ENCODE measurements at places on chromosomes 13 and 19. TPM values are rescaled to one million over a fixed set of nuclear protein-coding genes. Genes with fewer than 3 reads are reported as not detected.
A peak's percentile ranks its signal among the peaks of the same experiment; 100 is the strongest.

- no peaks in the 10 kb centered on the region for H3K36me3 ChIP-seq
- H3K4me3 ChIP-seq = no peak overlapping the region
- no peaks in the 10 kb centered on the region for H3K4me1 ChIP-seq
- H3K27me3 ChIP-seq = no peaks in the 10 kb centered on the region
- DNase-seq = no peak
Observed at GRCh38 chr13:24822640-24823039, 58.7 kb downstream of the RNF17 start.

GRCh38 chr19:723714-724113, 15.0 kb downstream of the PALM start:
- no peak overlapping the region for H3K27ac ChIP-seq
- no peak overlapping the region for H3K4me3 ChIP-seq
- H3K4me1 ChIP-seq = peaks cover 9% of the 10 kb centered on the region
- H3K27me3 ChIP-seq = no peaks in the 10 kb centered on the region
- no peak for DNase-seq

- no peaks in the 10 kb centered on the region for H3K4me1 ChIP-seq
- peaks cover 7% of the 10 kb centered on the region for H3K36me3 ChIP-seq
- no peak overlapping the region for H3K27ac ChIP-seq
- DNase-seq = no peak
- no peaks in the 10 kb centered on the region for H3K27me3 ChIP-seq
Observed at GRCh38 chr19:23222998-23223652, 27.1 kb downstream of the ZNF724 start.

DNA sequence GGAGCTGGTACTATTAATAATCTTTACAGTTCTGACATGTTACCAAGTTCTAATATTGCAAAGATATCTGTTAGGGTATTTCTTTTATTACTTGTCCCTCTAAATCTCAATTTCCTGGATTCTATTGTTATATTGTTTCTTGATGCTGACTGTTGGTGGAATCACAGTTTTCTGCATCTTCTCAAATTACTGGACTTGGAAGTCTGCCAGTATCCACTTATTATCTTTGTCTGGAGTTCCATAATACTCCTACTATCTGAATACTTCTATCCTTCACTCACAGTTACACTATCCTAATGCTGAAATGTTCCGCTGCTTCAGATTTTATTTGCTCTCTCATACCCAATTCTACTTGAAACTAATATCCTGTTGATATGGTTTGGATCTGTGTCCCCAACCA, 1985.7 kb upstream of the PRR20A start:
- no peaks in the 10 kb centered on the region for H3K4me1 ChIP-seq
- DNase-seq = peak; percentile 3
- H3K4me3 ChIP-seq = no peak overlapping the region
- no peaks in the 10 kb centered on the region for H3K36me3 ChIP-seq

GRCh38 chr13:40787062-40787461, 2.3 kb upstream of the SLC25A15 start:
- H3K27ac ChIP-seq = no peak overlapping the region
- H3K4me1 ChIP-seq = no peaks in the 10 kb centered on the region
- no peaks in the 10 kb centered on the region for H3K36me3 ChIP-seq
- DNase-seq = no peak

The LILRB4 gene
- 9.9 TPM for total RNA-seq

GRCh38 chr19:4707322-4707721, 16.3 kb downstream of the DPP9 start:
- peaks cover 3% of the 10 kb centered on the region for H3K4me1 ChIP-seq
- DNase-seq = no peak
- no peak overlapping the region for H3K4me3 ChIP-seq
- no peaks in the 10 kb centered on the region for H3K27me3 ChIP-seq
- no peaks in the 10 kb centered on the region for H3K36me3 ChIP-seq
- H3K27ac ChIP-seq = no peak overlapping the region

DNA sequence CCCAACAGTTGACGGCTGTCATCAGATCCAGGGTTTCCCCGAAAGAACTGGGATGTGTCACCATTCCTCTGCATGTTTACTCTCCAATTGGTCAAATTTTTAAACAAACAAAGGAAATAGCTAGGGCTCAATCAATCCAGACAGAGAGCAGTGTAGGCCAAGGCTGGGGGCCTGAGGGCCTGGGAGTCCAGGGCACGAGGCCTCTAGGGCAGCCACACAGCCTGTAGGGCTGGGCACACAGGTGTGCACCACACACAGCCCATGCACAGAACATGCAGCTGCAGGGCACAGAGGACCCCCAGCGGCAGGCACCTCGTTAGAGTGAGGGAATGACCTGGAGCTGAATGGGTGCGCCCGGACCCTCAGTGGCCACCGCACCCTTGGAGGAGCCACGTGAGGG, 9.5 kb downstream of the MIER2 start:
- H3K27ac ChIP-seq = no peak overlapping the region
- DNase-seq = no peak
- peaks cover 15% of the 10 kb centered on the region for H3K36me3 ChIP-seq
- no peaks in the 10 kb centered on the region for H3K4me1 ChIP-seq
- H3K27me3 ChIP-seq = no peaks in the 10 kb centered on the region

DNA sequence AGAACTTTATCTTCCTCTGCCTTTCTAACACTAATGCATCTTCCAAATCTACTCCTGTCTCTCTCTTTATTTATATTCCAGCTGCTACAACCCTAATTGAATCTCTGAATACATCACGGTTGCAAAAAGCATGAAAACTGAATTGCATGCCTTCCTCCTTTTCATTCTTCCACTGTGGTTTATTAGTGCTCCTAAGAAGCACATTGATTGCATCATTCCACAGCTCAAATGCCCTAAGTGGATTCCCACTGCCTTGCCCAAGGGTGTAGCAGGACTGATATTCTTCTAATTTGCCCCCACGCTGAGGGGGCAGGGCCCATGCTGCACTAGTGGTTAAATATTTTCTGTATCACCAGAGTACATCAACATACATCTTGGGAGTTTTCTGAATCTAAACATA, 640.8 kb downstream of the EFNB2 start:
- no peaks in the 10 kb centered on the region for H3K27me3 ChIP-seq
- DNase-seq = no peak
- no peaks in the 10 kb centered on the region for H3K4me1 ChIP-seq
- no peak overlapping the region for H3K27ac ChIP-seq
- no peaks in the 10 kb centered on the region for H3K36me3 ChIP-seq
- H3K4me3 ChIP-seq = no peak overlapping the region

- H3K4me3 ChIP-seq = no peak overlapping the region
- no peaks in the 10 kb centered on the region for H3K27me3 ChIP-seq
- DNase-seq = peak; percentile 39
- H3K27ac ChIP-seq = no peak overlapping the region
- H3K36me3 ChIP-seq = no peaks in the 10 kb centered on the region
Observed at GRCh38 chr19:29622166-29623070, 16.3 kb downstream of the POP4 start.

DNA sequence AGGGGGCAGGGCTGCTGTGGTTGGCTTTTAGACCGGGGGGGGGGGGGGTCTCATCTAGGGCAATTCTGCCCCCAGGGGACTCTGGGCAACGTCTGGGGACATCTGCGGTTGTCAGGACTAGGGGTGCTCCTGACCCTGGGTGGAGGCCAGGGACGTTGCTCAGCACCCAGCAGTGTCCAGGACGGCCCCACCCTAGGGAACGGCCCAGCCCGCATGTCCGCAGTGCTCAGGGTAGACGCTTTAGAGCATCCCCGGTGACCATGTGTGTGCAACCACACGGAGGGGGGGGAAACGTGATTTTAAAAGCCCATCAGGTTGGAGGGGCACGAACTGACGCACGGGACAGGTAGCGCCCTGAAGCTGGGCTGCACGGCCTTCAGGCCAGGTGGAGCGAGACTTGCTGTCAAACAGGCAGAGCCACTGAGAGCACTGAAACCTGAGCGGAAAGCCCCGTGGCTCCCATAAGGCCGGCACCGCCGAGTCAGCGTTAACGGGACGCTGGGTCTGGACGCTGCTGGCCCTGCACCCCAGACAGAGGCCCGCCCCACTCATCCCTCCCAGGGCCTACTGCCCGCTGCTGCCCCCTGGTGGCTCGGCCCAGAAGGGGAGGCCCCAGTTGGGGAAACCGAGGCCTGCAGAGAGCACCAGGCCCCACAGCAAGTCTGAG, 8.3 kb downstream of the CACTIN start:
- H3K36me3 ChIP-seq = no peaks in the 10 kb centered on the region
- no peaks in the 10 kb centered on the region for H3K4me1 ChIP-seq
- H3K27me3 ChIP-seq = no peaks in the 10 kb centered on the region
- no peak overlapping the region for H3K27ac ChIP-seq
- no peak overlapping the region for H3K4me3 ChIP-seq
- peak; percentile 37 for DNase-seq

DNA sequence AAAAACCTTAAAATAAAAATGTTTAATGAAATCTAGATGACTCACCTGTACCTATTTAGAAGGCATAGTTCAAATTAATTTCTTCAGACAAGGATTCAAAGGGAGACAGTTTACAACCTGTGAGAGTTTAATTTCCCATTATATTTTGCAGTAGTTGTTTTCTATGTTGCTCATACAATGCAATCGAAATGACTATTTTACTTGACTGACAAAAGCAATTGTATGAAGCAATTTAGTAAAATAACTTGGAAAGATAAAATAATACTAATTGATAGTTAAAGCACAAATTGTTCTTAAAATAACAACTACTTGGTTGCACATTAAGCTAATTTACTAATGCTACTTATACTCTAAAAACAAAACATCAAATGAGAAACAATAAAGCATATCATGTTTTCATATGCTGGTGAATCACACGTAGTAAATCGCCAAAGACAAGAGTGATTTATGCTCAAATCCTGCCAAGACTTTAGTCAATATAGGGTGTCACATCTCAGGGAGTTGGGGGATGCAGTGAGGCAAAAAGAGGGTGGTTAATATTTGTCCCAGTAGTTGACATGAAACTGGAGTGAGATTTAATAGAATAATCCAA, 6.4 kb downstream of the DACH1 start:
- no peaks in the 10 kb centered on the region for H3K36me3 ChIP-seq
- H3K27ac ChIP-seq = no peak overlapping the region
- H3K4me3 ChIP-seq = no peak overlapping the region
- peaks cover 11% of the 10 kb centered on the region for H3K4me1 ChIP-seq
- H3K27me3 ChIP-seq = no peaks in the 10 kb centered on the region
- DNase-seq = no peak

DNA sequence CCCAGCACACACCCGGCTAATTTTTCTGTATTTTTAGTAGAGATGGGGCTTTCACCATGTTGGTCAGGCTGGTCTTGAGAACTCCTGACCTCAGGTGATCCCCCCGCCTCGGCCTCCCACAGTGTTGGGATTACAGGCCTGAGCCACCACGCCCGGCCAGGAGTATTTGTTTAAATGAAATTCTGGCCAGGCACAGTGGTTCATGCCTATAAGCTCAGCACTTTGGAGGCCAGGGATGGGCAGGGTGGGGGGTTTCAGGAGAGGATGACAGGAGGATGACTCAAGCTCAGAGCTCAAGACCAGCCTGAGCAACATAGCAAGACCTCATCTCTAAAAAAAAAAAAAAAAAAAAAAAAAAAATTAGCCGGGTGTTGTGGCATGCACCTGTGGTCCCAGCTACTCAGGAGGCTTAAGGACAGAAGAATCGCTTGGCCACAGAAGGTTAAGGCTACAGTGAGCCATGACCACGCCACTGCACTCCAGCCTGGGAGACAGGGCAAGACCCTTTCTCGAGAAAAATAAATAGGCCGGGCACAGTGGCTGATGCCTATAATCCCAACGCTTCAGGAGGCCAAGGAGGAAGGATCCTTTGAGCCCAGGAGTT, 8.2 kb upstream of the DHDH start:
- H3K4me3 ChIP-seq = no peak overlapping the region
- H3K36me3 ChIP-seq = no peaks in the 10 kb centered on the region
- no peaks in the 10 kb centered on the region for H3K4me1 ChIP-seq
- no peak for DNase-seq

DNA sequence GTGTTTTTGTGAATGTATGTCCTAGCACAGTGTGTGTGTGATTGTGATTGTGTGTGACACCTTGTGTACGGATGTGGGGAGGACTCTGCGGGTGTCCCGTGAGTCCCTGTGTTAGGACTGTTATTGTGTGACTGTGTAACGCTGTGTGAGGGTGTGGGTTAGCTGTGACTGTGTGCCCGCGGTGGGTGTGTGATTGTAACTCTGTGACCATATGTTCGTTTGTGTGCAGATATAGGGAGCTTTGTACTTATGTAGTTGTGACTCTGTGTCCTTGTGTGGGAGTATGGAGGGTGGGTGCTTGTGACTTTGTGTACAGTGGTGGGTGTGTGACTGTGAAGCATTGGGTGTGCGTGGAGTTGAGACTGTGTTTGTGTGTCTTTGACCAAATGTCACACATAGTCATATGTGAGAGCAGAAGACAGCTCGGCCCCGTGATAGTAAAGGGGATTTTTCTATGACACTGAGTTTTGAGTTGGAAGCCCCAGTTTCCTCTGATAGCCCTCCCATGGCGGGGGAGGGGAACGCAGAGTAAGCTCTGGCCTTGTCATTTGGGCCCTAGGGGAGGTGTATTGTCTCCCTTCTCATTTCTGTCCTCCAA, 949 bp upstream of the ZNF260 start:
- peaks cover 6% of the 10 kb centered on the region for H3K36me3 ChIP-seq
- DNase-seq = no peak
- H3K4me1 ChIP-seq = peaks cover 4% of the 10 kb centered on the region
- H3K4me3 ChIP-seq = peak overlapping the region; percentile 76
- H3K27me3 ChIP-seq = no peaks in the 10 kb centered on the region
- H3K27ac ChIP-seq = peak overlapping the region; percentile 98

DNA sequence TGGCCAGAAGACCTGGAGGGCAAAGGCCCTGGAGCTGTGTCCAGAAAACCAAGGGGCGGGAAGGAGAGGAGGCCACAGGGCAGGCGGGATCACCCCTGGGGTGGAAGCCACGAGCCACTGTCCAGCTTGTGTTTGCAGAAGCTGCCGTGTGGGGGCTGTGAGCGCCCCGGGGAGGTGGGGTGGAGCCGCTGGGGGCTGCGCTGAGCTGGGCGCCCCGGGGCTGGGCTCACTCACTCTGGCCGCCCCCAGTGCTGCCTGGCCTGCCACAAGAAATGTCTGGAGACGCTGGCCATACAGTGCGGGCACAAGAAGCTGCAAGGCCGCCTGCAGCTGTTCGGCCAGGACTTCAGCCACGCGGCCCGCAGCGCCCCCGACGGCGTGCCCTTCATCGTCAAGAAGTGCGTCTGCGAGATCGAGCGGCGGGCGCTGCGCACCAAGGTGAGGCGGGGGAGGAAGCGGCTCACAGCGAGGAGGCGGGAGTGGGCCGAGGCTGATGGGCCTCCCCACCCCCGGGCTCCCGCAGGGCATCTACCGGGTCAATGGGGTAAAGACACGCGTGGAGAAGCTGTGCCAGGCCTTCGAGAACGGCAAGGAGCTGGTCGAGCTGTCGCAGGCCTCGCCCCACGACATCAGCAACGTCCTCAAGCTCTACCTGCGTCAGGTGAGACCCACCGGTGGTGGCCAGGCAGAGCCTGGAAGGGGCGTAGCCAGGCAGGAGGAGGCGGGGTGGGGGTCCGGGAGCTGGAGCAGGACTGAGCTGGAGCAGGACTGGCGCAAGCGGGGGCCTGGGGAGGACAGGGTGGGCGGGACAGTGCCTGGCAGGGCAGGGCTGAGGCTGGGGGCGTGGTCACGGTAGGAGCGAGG, 13.6 kb downstream of the POLR2E start:
- no peak overlapping the region for H3K4me3 ChIP-seq
- no peaks in the 10 kb centered on the region for H3K4me1 ChIP-seq
- H3K27me3 ChIP-seq = no peaks in the 10 kb centered on the region
- no peaks in the 10 kb centered on the region for H3K36me3 ChIP-seq
- no peak overlapping the region for H3K27ac ChIP-seq
- DNase-seq = no peak

The B3GNT3 gene
- total RNA-seq = 36.2 TPM

All from kidney (tissue), 22 donors.